Activated effector memory CD4-positive, alpha-beta T cell treated with Interleukin-2 at 50 U/mL for 16 hours (primary cell): ENCODE measurements at places on chromosomes 2 and 18.

GRCh38 chr2:12720754-12721378 is 4.1 kb downstream of the TRIB2 start:
- DNase-seq: no peak

GRCh38 chr2:98909317-98910211 is 26.5 kb downstream of the CRACDL start:
- no peak for DNase-seq

DNA sequence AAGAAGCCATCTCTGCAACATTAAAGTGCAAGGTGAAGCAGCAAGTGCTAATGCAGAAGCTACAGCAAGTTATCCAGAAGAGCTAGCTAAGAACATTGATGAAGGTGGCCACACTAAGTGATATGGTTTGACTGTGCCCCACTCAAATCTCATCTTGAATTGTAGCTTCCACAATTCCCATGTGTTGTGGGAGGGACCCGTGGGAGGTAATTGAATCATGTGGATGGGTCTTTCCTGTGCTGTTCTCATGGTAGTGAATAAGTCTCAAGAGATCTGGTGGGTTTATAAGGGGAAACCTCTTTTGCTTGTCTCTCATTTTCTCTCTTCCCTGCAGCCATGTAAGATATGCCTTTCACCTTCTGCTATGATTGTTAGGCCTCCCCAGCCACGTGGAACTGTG is 11.4 kb downstream of the RDH14 start:
- no peak for DNase-seq

DNA sequence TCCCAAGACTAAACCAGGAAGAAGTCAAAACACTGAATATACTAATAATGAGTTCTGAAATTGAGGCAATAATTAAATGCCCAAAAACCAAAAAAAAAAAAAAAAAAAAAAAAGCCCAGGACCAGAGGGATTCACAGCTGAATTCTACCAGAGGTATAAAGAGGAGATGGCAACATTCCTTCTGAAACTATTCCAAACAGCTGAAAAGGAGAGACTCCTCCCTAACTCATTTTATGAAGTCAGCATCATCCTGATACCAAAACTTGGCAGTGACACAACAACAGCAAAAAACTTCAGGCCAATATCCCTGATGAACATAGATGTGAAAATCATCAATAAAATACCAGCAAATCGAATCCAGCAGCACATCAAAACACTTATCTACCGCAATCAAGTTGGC is 108.5 kb upstream of the COL3A1 start:
- no peak for DNase-seq

DNA sequence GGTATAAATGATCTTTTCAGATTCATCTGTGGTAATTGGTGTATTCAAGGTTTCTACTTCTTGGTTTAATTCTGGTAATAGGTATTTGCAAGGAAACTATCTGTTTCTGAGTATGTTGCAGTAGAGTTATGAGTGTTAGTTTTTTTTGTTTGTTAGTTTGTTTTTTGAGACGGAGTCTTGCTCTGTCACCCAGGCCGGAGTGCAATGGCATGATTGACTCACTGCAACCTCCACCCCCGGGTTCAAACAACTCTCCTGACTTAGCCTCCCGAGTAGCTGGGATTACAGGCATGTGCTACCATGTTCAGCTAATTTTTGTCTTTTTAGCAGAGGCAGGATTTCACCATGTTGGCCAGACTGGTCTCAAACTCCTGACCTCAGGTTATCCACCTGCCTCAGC is 60.9 kb upstream of the IL1R2 start:
- no peak for DNase-seq

GRCh38 chr2:147479358-147479757 is 365.5 kb upstream of the ACVR2A start:
- DNase-seq: no peak

DNA sequence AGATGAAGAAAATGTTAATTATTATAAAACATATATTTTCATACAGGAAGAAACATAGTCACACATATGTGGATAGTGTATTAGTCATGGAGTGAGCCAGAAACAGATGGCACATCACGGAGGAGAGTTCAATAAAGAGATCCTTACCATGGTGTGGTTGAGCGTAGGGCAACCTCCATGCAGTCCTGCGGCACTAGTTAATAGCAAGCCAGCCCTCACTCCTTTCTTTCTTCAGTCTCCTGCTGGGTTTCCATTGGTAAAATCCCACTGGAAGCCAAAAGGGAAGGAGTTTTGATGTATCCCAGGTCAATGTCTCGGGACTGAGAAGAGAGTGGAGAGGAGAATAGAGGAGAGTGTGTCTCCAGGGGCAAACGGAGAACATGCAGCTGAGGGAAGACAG is 328.1 kb downstream of the NR4A2 start:
- no peak for DNase-seq

- DNase-seq: no peak
Measured at GRCh38 chr2:25788457-25788856, 89.8 kb downstream of the ASXL2 start.

GRCh38 chr2:231655488-231655887 is 52.8 kb upstream of the PTMA start:
- no peak for DNase-seq

- no peak for DNase-seq
Measured at GRCh38 chr2:31475692-31476091, 61.1 kb upstream of the XDH start.

DNA sequence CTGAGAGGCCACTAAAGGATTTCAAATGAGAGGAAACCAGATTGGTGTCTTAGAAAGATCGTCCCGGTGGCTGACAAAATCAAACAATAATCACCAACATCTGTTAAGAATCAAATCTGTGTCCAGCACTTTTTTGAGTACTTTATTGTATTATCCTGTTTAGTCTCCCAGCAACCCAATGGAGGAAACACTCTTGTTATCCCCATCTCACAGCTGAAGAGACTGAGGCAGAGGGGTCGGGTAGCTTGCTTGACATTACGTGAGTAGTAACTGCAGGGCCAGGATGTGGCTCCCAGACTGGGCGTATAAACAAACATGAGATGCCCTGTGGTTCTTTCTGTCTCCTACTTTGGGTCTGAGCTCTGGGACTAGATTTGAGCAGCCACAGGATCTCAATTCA is 76.0 kb downstream of the KLHL29 start:
- DNase-seq: no peak

DNA sequence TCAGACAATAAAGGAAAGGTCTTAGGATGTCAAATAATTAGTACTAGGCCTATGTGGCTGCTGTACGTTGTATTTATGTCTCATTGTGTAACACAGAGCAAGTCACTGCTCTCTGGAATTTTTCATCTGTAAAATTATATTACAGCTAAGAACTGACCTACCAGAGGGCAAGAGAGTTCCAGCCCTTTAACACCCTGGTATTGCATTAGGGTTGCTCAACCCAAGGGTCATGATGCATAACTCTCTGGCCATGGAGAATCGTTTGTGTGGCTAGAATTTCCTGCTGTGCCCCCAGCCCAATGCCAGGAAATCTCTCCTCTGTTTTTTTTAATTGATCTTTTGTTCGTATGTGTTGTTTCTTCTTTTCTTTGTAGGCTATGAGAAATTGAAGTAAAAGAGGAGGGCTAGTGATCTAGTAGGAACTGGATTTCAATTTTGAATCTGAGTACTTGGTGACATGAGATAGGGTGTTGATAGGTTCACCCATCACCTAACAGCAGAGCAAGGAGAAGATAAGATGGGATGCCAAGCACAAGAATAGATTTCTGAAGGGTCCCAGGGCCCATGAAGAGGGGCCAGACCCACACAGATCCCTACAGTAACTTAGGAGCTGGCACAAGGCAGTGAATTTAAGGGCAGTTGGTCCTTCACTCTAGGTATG is 571.2 kb upstream of the TNP1 start:
- no peak for DNase-seq

- DNase-seq: no peak
Measured at GRCh38 chr2:11710210-11710609, 36.2 kb upstream of the LPIN1 start.

GRCh38 chr2:12928775-12929401 is 212.2 kb downstream of the TRIB2 start:
- no peak for DNase-seq

- DNase-seq: no peak
Measured at GRCh38 chr18:70377857-70378701, 89.2 kb downstream of the SOCS6 start.
